ENCODE measurements at places on chromosomes 4 and X.

DNA sequence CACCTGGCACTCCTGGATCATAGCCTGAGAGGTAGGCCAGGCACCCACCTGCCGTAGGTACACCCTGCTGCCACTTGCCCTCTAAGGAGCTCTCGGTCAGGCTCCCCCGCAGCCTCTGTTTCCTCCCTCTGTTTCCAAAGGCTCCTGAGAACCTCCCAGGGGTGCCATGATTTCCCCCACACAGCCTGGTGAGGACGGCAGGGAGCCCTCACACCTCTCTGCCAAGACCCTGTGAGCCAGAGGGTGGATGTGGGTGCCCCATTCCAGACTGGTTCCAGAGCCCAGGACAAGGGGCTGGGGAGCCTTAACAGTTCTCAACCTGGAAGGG, 1.6 kb upstream of the ABLIM2 start:
- DNase-seq = no peak

DNA sequence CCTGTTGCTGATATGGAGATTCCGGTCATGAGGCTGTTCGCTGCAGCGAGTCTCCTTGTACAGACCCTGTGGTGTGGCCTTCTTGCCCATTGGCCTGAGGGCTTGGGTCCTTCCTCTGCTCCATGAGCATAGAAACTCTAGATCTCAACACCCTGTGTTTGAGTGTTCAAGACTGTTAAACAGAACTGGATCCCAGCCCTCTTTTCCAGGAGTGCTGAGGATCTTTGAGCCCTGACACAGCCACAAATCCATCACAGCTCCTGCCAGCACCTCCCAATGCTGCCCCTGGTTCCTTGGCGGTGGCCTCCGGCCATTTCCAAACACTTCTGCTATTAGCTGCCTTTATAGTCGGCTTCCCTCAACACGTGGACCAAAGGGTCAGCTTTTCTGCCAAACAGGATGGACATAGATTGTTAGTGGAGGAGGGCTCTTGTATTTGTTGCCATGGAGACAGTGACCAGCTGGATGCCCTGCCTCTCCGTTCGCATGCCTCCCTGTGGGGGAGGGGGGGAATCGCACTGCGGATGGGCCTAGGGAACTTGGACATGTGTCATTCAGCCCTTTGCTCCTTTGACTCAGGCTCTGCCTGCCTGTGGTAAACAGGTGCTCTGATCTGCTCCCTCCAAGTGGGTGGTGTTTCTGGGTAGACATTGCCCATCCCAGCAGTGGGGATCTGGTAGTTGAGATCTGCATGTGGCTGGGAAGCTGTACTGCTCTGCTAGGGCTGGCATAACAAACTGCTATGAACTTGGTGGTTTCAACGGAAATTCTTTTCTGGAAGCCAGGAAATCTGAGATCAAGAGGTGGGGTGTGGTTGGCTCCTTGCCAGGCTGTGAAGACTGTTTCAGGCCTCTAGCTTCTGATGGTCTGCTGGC, 6.9 kb upstream of the WDR1 start:
- DNase-seq = no peak

DNA sequence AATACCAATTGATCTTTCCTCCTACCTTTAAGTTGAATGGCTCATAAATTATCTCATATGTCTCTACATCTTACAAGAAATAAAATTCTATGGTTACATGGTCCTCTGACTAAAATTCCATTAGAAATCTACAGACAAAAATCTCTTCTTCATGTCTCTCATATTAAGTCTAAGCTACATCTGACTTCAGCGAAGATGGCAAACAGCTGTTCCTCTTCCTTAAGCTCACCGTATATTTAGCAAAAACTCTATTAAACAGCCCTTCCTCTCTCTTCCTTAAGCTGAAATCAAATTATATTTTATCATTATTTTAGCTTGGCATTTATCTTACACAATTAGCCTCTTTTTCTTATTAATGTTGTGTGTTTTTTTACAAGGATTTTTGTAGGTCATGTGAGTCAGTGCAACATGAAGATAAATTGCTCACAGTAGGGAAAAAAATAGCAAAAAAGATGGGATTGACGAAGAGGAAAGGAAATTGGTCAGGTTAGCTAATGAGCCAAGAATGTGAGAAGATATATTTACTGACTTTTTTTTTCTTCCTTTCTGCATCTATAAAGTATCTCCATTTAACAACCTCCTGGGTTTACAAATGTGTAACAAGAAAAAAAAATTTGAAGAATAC, 2412.8 kb downstream of the ARAP2 start:
- DNase-seq = no peak

DNA sequence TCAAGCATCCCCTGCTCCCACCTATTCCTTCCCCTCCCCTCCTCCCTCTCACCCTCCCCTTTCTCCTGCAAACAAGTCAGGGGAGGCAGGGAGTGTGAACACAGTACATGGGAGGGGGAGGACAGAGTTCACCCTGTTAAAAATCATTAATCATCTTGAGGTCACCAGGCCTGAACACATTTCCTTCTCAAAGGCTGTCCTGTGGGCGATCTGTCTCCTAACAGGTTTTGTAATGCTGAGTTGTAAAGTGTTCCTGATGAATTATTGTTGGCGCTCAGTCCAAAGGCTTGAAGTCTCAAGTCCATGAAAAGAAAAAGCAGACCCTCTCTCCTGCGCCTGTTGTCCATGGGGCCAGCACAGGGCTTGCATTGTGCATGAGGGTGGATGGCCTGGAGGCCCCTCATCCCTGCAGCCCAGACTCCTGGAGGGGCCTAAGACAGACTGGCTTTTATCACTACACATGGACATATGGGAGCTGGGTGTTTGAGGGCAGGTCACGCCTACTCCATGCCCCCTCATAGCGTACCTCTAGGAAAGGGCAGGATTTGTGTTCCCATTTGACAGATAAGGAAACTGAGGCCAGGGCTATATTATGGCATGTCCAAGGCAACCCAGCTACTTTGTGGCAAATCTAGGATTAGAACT, 189.1 kb downstream of the RAB28 start:
- DNase-seq = no peak

GRCh38 chr4:90603540-90603939, 476.3 kb downstream of the CCSER1 start:
- DNase-seq = no peak

DNA sequence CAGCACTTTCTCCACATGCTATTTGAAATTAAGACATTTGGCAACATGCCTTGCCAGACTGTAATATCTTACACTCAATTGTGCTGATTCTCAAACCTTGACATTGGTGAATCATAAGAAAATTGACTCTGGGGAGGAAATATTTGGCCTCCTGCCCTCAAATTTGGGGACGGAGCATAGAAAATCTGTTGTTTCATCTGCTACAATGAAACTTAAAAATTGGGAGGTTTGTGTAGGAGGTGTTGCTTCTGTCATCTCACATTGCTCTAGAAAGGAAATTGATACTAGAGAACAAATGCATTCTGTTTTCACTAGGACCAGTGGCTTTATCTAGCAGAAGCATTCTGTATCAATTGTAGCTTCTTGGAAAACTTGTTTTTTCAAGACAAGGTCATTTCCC, 5.3 kb downstream of the OCRL start:
- no peak for DNase-seq

DNA sequence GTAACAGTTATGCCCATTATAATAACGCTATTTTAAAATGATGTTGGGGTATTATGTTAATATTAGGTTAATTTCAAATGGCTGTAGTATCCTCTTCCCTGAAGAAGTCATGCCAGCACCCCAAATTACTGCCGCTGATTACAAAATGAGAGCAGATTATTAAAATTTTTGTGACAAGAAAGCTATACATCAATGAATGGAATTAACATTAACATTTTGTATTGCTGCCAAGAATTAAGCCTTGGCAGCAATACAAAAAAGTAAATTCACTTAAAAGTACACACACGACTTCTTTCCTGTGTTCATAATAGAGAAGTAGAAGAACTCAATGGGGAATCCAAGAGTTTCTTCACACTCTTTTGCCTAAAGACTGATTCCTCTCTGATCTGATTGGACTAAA, 482.8 kb downstream of the STIM2 start:
- DNase-seq = no peak

Data from GM12878 (cell line).